ENCODE measurements at places on chromosomes 1 and 21. TPM values are rescaled to one million over a fixed set of nuclear protein-coding genes. Genes with fewer than 3 reads are reported as not detected.
A peak's percentile ranks its signal among the peaks of the same experiment; 100 is the strongest.

- H3K27ac ChIP-seq: no peak overlapping the region
- no peak for DNase-seq
- H3K4me3 ChIP-seq: peak overlapping the region; percentile 20
- H3K36me3 ChIP-seq: peaks cover 2% of the 10 kb centered on the region
- no peaks in the 10 kb centered on the region for H3K4me1 ChIP-seq
These were observed 15.9 kb downstream of the SAMD11 start for GRCh38 chr1:939511-940106.

GRCh38 chr1:64479874-64480273 is 9.9 kb downstream of the CACHD1 start:
- H3K27me3 ChIP-seq: no peaks in the 10 kb centered on the region
- H3K4me1 ChIP-seq: peaks cover 16% of the 10 kb centered on the region
- H3K4me3 ChIP-seq: no peak overlapping the region
- H3K27ac ChIP-seq: no peak overlapping the region
- peaks cover 14% of the 10 kb centered on the region for H3K36me3 ChIP-seq

GRCh38 chr1:8317647-8318381 is at the start of gene SLC45A1:
Gene SLC45A1 (plus strand): TSS chr1:8318114. CDS start chr1:8324330, 6,216 bp downstream.
- peak; percentile 68 for DNase-seq
- H3K27ac ChIP-seq: no peak within 1 kb of the TSS
- H3K27me3 ChIP-seq: no peaks in the 10 kb centered on the region

DNA sequence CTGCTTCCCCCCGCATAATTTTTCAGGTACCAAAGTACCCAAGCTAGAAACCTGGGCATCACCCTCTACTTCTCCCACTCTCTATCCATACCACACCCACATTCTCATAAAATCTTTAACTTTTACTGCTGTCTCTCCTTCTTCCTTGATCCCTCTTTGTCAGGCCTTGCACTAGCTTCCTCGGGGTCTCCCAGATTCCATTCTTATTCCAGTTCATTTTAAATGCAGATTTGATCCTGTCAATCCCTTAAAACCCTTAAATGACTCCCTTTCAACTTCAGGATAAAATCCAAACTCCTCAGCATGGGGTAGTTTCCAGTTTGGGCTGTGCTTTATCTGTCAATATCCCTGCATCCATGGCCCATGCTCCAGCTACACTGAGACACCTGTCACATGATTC is 343.5 kb downstream of the PBX1 start:
- H3K27ac ChIP-seq: no peak overlapping the region
- H3K4me1 ChIP-seq: 0 out of 2 replicates have a peak, but pooled peaks cover 4% of the 10 kb centered on the region
- 0 out of 2 replicates have a peak, but pooled peaks cover 4% of the 10 kb centered on the region for H3K36me3 ChIP-seq
- DNase-seq: no peak
- H3K4me3 ChIP-seq: no peak overlapping the region

- H3K27me3 ChIP-seq: no peaks in the 10 kb centered on the region
- no peak overlapping the region for H3K27ac ChIP-seq
- peak overlapping the region; percentile 97 for H3K4me3 ChIP-seq
- H3K36me3 ChIP-seq: peaks cover 9% of the 10 kb centered on the region
These were observed 671 bp downstream of the DNAJC11 start for GRCh38 chr1:6700853-6701436.

The PTPRU gene
- 45.5 TPM for total RNA-seq

The OPRD1 gene
- total RNA-seq: 1.8 TPM

The CELSR2 gene
- total RNA-seq: 26.7 TPM

The COX20 gene
- total RNA-seq: 39.2 TPM

- no peak overlapping the region for H3K27ac ChIP-seq
- H3K4me1 ChIP-seq: no peaks in the 10 kb centered on the region
- DNase-seq: no peak
- H3K36me3 ChIP-seq: peaks cover 30% of the 10 kb centered on the region
These were observed 373.8 kb downstream of the LMO4 start for GRCh38 chr1:87702455-87702854.

- H3K27me3 ChIP-seq: no peaks in the 10 kb centered on the region
- DNase-seq: peak; percentile 40
- no peak overlapping the region for H3K27ac ChIP-seq
These were observed 125.6 kb downstream of the CACNA1E start for GRCh38 chr1:181608948-181609347.

DNA sequence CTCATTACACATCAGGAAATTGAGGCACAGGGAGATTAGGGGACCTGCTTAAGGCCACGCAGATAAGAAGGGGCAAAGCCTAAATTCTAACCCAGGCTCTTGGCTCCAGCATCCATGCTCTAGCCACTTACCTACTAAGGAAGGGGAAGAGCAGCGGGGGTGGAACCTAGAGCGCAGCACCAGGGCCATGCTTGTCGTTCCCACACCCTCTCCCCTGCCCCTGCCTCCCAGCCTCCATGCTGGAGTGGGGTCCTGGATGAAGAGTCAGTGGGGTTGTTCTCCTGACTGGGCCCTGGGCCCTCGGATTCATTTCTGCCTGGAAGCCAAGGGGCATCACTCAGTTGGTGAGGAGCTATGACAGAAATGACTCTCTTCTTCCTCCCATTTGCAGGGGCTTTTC is 133.3 kb downstream of the FOXD2 start:
- no peaks in the 10 kb centered on the region for H3K27me3 ChIP-seq
- H3K36me3 ChIP-seq: no peaks in the 10 kb centered on the region
- H3K4me3 ChIP-seq: no peak overlapping the region
- H3K4me1 ChIP-seq: peaks cover 11% of the 10 kb centered on the region

The DOCK7 gene
- 36.8 TPM for total RNA-seq

DNA sequence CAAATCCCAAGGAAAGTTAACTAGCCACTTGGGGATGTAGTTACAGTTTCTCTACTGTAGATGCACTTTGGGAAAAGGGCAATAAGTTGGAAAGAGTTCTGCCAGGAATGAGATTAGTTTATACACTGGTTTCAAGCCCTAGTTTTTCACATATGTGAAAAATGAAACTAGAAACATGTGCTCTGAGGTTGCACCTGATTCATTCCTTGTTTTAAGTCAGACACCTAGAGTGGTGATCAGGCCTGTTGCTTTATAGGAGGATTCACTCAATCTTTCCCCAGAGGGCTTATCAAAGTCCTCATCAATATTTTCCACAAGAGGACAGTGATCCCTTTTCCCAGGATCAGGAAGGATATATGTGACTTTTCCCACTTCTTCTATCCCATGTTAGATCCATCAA is 515.9 kb upstream of the PKN2 start:
- no peak for DNase-seq
- no peaks in the 10 kb centered on the region for H3K36me3 ChIP-seq
- H3K27me3 ChIP-seq: no peaks in the 10 kb centered on the region
- no peak overlapping the region for H3K4me3 ChIP-seq
- no peak overlapping the region for H3K27ac ChIP-seq

The CD46 gene
- total RNA-seq: 90.0 TPM

DNA sequence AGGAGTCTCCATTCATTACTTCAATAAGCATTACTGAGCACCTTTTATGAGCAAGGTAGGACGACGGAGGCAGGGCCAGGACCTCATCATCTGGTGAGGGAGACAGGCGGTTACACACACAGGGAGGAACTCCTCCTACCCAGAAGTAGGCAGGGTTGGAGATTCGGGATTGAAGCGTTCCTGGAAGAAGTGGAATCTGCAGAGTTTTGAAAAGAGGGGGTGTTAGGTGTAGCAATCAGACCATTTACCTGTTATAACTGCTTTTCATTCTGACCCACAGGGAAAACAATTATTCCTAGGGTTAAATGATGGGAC is 392.4 kb downstream of the DISC1 start:
- no peak for DNase-seq
- H3K27ac ChIP-seq: no peak overlapping the region
- no peak overlapping the region for H3K4me3 ChIP-seq
- no peaks in the 10 kb centered on the region for H3K36me3 ChIP-seq

DNA sequence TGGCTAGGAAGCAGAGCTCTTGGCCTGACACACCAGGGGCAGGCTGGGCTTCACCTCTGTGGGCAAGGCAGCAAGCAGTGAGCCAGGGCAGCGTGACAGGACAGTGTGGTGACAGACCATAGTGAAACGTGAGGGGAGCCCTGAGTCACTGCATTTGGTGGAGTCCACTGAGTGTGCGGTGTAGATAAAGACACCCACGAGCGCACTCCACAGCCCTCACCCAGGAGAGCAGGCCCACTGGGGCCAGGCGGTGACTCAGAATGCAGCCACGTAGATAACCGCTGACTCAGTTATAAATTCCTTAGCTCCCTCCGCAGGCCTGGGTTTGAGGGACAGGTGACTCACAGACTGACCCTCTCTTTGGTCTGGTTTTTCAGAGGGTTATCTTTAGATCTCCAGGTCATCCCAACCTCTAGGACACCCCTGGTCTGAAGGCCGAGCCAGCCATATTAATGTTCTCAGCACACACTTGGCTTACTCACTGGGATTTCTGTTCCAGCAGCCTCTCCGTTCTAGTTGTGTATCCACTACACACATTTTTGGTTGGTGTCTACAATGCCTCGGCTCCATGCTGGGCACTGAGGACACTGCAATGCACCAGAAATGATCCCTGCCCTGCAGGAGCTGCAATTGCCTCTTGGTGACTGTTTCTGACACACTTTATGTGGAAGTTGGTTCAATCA is 90.2 kb upstream of the TSPAN2 start:
- no peaks in the 10 kb centered on the region for H3K27me3 ChIP-seq
- no peaks in the 10 kb centered on the region for H3K4me1 ChIP-seq
- H3K36me3 ChIP-seq: 0 out of 2 replicates have a peak, but pooled peaks cover 4% of the 10 kb centered on the region
- no peak overlapping the region for H3K4me3 ChIP-seq
- DNase-seq: no peak

DNA sequence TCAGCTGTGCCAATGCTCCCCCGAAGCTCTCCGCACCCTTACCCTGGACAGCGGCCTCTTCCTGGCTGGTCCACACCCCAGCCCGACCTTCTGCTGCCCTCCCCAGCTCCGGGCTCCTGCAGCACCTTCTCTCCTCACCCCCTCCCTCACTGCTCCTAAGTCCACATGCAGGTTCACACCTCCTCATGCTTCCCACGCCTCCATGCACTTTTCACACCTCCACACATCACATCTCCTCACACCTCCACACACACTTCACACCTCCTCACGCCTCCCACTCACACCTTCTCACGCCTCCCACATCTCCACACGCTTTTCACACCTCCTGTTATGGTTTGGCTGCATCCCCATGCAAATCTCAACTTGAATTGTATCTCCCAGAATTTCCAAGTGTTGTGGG is 18.9 kb downstream of the GPR137B start:
- H3K27ac ChIP-seq: no peak overlapping the region
- no peaks in the 10 kb centered on the region for H3K27me3 ChIP-seq
- peaks cover 26% of the 10 kb centered on the region for H3K36me3 ChIP-seq

DNA sequence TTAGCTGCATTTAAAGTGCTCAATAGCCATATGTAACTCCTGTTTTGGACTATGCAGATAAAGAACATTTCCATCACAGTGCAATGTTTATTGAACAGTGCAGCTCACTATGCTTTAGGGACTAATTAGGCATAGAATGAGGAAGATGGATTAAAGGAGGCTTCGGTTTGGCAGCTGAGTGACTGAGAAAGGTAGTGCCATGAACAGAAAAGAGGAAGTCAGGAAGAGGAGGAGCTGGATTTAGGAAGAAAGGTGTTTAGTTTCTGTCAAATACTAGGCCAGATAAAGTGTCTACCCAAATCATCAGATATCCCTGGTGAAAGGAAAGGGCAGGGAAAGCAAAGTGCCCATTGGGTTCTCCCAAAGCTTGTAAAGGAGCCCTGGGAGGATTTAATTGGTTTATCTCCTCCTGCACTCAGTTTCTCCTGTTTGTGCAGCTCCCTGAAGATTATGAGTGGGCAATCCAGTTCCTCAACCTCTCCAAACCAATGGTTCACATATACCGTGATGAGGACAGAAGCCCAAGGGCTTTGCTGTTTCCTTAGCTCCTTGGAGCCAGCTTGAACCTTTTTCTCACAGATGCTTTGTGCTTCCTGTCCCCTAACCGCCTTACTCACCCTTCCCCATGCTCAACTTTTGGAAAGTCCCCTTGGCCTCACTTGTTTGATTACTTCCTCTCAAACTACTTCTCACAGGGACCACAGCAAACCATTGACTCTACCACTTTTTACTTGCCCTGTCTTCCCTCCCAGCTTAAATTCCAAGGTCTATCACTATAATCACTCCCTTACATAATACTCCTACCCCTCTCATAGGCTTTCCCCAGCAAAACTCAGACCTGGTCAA is 3.5 kb upstream of the RAP1A start:
- no peak overlapping the region for H3K27ac ChIP-seq
- H3K27me3 ChIP-seq: no peaks in the 10 kb centered on the region
- no peaks in the 10 kb centered on the region for H3K4me1 ChIP-seq
- no peaks in the 10 kb centered on the region for H3K36me3 ChIP-seq
- H3K4me3 ChIP-seq: no peak overlapping the region

The LIN28A gene
- 1,267 TPM for total RNA-seq

DNA sequence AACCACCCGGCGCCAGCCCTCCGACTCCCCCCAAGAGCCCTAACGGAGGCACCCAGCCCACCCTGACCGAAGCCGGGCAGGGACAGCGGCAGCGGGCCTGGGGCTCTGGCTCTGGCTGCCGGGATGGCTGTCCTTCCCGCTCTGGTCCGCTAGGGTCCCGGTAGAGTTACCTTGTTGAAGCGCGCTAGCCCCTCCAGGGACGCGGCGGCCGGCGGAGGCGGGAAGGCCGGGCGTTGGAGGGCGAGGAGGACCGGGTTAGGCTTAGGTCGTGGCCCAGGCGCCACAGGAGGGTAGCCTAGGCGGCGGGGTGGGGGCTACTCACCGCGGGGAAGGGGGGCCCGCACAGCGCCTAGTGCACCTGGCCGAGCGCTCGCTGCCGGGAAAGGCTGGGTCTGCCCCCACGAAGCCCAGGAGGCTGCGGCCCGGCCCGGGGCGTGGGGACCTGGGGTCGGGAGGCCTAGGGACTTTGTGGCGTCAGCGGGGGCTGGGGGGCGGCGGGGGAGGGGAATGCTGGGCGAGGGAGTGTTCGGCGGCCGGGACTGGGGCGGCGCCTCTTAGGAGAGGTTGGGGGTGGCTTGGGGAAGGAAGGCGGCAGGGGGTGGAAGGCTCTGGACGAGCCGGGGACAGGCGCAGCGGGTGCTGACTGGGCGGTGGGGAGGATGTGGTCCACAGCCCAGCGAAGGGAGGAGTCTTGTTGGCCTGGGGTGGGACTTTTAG is at the start of gene TRIM17:
TRIM17 (minus strand) TSS at position 645 of the 717 bp plus-strand sequence. CDS start 1,789 bp downstream, outside the sequence.
- no peaks in the 10 kb centered on the region for H3K4me1 ChIP-seq
- peak within 1 kb of the TSS; percentile 70 for H3K4me3 ChIP-seq
- DNase-seq: peak; percentile 70

The USF1 gene
- total RNA-seq: 58.6 TPM

The NUDT4B gene
- not detected for total RNA-seq

DNA sequence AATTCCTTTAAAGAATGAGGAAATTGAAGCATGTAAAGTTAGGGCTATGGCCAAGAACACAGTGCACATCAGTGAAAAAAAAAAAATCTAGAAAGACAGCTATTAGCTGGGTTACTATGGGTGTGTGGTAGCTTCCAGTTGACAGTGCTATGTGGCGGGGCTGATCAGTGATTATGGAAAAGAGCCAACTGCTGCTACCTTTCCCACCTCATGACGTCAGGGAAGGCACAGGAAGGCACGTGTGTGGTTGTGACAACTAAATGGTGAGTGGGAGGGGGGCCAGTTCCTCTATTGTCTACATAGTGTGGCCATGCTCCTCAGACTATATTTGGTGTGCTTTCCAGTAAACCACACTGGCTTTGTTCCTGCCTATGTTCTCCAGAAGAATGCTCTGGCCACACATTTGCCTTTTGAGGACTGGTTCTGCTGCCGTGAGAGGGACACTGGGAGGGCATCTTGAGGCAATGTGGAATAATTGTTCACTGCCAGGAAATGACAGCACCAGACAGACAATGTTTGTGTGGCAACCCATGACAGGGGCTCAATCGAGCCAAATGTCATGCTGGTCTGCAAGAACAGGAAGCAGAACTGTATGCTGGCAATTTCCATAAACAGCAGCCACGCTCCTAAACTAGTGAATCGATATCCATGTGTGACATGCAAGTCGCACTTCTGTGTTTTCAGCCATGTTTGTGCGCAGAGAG is 3.0 kb upstream of the SDE2 start:
- H3K4me1 ChIP-seq: peaks cover 9% of the 10 kb centered on the region
- no peak overlapping the region for H3K27ac ChIP-seq
- no peaks in the 10 kb centered on the region for H3K27me3 ChIP-seq
- 0 out of 3 replicates have a peak, but pooled peaks cover 2% of the 10 kb centered on the region for H3K36me3 ChIP-seq
